ENCODE measurements at places on chromosomes 2 and 18.

- no peak for DNase-seq
Measured at GRCh38 chr18:11859903-11860407, 8.7 kb downstream of the CHMP1B start.

GRCh38 chr2:177284531-177284930, 20.0 kb upstream of the NFE2L2 start:
- DNase-seq: no peak

DNA sequence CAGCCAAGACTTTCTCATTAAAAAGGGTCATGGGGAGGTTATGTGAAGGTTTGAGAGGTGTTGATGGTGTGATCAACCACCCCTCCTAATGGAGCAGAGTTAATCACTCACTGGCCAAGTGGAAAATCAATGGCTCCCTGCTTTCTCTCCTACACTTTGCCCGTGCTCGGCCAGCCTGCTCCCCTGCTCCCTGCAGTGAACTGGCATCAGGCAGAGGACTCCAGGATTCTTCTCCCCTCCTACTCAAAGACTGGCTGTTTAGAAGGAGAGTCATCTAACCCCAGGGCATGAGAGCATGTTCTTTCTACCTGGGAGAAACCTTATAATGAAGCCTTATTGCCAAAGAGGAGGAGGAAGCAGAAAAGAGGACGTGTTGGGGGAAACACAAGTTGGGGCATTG, 74.9 kb downstream of the SGPP2 start:
- no peak for DNase-seq

DNA sequence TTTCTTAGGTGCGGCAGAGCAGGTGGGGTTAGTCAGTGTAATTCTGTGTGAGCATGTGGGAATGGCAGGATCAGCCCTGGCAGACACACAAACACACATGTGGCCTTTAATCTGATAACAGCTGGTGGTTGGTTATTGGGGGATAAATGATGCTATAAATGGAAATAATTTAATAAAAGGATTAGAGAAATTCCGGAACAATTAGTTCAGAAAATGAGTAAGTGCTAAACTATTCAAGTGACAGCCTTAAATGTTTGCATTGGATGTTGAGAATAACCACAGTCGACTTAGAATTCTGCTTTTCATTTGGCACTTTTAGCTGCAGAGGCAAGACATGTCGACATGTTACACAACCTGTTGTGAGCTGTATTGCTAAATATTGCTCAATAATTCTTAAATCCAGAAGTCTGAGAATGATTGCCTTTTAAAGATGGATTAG, 7.2 kb downstream of the SMYD1 start:
- no peak for DNase-seq

GRCh38 chr2:15181092-15181745, 379.9 kb downstream of the NBAS start:
- DNase-seq: no peak

DNA sequence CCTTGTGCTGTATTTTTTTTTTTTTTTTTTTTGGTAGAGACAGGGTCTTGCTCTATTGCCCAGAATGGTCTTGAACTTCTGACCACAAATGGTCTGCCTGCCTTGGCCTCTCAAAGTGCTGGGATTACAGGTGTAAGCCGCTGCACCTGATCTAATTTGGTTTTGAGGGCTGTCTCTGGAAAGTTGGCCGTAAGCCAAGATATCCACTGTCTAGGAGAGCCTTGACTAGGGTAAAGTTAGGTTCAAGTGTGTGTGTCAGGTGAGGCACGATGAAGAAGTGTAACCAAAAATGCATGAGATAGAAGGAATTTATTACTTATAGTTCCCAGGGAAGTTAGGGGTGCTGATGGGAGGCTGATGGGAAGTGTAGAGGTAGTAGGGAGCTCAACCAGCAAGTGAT, 46.7 kb downstream of the INO80C start:
- DNase-seq: no peak

- no peak for DNase-seq
Measured at GRCh38 chr2:148592791-148593190, 51.8 kb upstream of the EPC2 start.
